ENCODE measurements at places on chromosomes 12 and 14. TPM values are rescaled to one million over a fixed set of nuclear protein-coding genes. Genes with fewer than 3 reads are reported as not detected.

Gene MYO1H
- total RNA-seq, result not detected

Gene NFATC4
- 23.5 TPM for total RNA-seq

Gene TPH2
- not detected for total RNA-seq

Gene ARHGAP9
- total RNA-seq, result 35.0 TPM

Gene KLHDC1
- total RNA-seq, result 10.2 TPM

Gene DCN
- 753 TPM for total RNA-seq

Gene AKAP5
- 0.84 TPM for total RNA-seq

Gene POTEG
- total RNA-seq, result not detected

GRCh38 chr14:81537193-81537592 is 3.5 kb upstream of the SEL1L start:
- no peak for DNase-seq

DNA sequence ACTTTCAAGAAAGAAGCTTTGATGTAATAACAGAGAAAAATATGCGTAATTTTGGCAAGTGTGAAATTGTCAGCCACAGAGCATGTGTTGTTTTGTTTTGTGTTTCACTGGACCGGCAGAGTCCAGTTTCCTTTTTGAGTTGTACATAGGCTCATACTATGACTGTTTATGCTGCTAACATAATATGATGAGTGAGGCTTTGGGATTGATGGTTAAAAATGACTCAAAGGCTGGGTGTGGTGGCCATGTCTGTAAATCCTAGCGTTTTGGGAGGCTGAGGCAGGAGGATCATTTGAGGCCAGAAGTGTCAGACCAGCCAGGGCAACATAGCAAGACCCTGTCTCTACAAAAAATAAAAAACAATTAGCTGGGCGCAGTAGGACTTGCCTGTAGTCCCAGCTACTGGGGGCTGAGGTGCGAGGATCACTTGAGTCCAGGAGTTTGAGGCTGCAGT is 487.9 kb downstream of the PCNX1 start:
- no peak for DNase-seq

GRCh38 chr12:88947486-88948043 is 367.3 kb upstream of the KITLG start:
- DNase-seq, result no peak

GRCh38 chr12:28949184-28949583 is 199.9 kb upstream of the FAR2 start:
- DNase-seq, result no peak

DNA sequence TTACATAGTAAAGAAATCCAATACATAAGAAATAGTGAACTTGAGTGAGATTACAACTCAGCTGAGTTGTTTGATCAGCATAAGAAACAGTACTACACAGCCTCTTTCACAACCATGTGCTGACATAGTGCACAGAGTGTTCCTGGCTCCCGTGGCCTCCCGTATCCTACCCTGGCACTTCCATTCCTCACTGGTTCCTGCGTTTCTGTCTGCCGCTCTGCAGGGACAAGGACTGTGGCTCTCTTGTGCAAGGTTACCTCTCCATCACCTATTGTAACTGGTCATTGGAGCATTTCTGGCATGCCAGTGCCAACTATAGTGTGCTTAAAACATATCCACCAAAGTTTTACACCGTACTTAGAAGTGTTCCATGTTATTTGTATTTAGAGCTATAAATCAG is 46.3 kb upstream of the PCED1B start:
- no peak for DNase-seq

GRCh38 chr14:105855893-105856675 is 329.7 kb downstream of the TMEM121 start:
- DNase-seq, result no peak

- DNase-seq, result no peak
Observed at GRCh38 chr12:16076557-16076956, 165.4 kb downstream of the DERA start.

- no peak for DNase-seq
Observed at GRCh38 chr14:106845286-106846087, 1319.1 kb downstream of the TMEM121 start.

GRCh38 chr12:22285846-22286245 is 48.7 kb downstream of the ST8SIA1 start:
- no peak for DNase-seq

DNA sequence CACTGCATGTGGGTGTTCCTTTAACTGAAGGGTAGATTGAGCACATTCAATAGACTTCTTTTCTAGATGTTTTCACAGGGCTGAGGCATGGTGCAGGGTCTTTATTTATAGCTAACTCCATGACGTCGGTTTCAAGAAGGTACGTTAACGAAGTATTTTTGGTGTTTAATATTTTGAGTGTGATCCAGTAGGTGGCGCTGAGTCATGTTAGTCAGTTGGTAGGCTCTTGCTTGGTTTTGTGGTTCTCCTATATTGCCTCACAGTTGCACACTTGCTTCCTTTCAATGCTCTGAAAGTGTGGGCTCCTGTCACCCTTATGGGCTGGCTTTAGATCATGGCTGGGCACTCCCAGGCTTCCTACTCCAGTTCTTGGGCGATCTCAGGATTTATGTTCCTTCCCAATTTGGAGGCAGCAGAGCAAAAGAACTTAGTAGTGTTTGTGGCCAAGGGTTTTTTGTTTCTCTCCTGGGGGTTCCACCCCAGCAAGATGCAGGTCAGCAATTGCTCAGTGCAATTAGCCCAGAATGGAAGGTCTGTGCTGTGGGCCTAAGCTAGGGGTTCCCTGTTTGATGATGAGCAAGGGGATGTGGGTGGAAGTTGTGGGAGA is 471.6 kb upstream of the FOXG1 start:
- DNase-seq, result no peak

DNA sequence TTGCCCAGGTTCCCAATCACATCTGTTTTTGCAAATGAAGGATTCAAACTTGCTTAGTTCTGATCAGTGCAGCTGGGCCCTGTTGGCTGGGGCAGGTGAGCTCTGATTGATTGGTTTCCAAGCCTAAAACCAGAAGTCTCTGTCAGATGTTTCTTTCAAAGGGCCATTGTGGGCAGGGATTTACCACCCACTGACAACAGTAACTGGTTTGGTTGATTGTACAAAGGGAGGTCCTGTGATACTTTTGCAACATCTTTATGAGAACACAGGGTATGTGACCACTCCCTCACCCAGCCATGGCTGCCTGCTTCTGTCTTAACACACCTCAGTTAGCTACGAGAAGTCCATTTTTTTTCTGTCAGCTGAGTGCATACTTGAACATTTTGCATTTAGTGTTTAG is 184.1 kb downstream of the FLRT2 start:
- DNase-seq, result no peak

DNA sequence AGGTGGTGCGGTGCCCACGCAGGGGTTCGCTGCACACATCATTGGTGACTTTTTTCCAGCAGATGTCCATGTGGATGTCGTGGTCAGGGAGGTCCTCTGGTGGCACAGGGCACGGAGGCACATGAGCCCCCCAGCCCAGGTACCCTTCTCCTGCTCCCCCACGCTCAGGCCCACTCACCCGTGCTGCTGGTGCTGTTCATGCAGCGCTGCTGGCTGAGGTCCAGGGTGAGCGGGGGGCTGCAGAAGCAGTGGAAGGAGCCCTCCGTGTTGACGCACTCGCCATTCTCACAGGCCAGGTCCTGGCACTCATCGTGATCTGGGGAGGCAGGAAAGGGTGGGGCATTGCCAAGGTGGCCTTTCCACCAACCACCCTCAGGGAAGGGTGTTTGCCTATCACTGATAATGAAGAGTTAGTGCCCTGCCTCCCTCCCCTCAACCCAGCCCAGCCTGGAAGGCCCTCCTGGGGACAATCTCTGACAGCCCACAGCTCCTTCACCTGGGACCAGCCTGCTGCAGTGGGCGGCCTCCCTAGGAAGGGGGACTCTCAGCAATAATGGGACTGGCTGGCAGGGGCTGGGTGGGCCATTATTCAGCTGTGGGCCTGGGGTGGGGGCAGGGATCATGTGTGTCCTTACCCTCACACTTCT is 9.8 kb downstream of the ISCA2 start:
- no peak for DNase-seq

DNA sequence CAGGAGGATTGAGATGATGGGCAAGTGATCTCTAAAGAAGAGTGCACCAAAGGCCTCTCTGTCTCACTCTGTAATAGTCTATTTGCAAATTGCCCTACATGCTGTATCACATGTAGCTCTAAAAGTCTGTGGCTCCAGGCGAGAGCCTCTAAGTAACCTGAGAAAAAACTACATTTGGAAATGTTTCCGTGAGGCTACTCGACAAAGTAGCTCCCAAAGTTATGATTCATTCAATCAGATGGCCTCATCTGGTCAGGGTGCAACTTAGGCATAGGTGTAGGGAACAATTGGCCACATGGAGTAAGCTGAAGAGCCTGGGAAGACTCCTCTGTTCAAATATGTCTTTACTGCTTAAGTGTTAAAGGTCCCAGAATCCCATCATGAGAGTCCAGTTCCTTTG is 155.4 kb upstream of the PLEKHG7 start:
- DNase-seq, result no peak

- no peak for DNase-seq
Observed at GRCh38 chr12:30357766-30358490, 337.7 kb downstream of the IPO8 start.

- DNase-seq, result no peak
Observed at GRCh38 chr12:115135800-115136211, 451.8 kb upstream of the TBX3 start.

DNA sequence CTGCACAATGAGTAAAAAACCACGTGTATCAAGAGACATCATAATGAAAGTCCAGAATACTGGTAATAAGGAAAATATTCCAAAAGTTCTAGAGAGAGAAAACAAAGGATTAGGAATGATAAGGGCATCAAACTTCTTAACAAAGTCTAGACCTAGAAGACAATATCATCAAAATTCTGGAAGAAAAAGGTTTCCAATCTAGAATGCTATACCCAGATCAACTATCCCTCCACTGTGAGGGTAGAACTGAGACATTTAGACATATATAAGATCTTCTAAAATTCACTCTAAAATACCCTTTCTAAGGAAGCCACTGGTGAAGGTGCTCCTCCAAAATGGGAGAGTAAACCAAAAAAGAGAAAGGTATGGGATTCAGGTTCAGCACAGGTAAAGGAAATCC is 2.9 kb downstream of the C1RL start:
- no peak for DNase-seq

- DNase-seq, result no peak
Observed at GRCh38 chr12:116048879-116049278, 228.6 kb downstream of the MED13L start.

GRCh38 chr12:115375186-115375991 is 691.4 kb upstream of the TBX3 start:
- no peak for DNase-seq

DNA sequence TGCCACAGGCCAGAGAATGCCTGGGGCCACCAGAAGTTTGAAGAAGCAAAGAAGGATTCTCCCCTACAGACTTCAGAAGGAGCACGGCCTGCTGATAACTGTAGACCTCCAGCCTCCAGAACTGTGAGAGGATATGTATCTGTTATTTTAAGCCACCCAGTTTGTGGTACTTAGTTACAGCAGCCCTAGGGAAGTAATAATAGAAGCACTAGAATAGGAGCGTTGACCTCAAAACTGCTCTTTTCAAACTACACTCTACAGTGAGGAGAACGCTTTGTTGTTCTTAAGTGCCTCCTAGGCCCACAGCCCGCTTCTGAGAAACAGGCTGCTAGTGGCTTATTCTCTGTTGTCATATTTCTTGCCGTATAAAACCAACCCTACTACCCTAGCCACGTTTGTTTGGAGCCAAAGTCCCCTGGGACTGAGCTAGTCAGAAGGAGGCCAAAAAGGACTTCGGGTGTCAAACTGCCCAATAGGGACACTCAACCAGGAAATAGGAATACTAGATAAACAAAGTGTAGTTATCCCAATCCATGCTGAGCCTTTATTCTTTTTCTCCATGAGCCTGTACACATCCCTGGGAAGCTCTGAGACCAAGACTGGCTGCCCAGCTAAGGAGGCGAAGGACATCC is 38.5 kb upstream of the FRS2 start:
- DNase-seq, result no peak

GRCh38 chr12:27143256-27144069 is 61.1 kb upstream of the C12orf71 start:
- DNase-seq, result no peak

DNA sequence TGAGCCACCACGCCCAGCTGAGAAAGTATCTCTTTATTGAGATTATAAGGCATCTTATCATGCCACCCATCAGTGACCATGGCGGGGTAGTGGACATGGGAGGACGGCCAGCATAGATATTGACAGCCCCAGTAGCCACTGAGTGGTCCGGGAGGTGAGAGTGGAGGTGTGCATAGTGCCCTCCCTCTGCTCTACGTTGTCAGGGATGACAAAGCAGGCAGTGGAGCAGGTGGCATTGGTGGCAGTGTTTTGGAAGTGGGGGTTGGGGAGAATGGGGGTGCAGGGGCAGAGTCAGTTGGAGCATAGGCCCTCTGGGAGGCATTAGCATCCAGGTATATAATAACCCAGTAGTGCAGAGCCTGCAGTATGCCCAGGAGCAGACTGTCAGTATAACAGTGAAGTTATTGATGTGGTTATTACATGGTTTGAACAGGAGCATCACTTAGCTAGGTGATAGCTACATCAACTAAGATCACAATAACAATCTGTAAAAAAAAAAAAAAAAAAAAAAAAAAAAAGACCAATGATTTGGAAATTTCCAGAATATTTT is 41.1 kb downstream of the GNG2 start:
- DNase-seq, result no peak
